Activated naive CD8-positive, alpha-beta T cell treated with anti-CD3 and anti-CD28 coated beads, Interleukin-2, amount 50 U/mL, for 16 hours (primary cell): ENCODE measurements at places on chromosomes 7 and 10.

- no peak for DNase-seq
Measured at GRCh38 chr7:1843271-1843861, 173.3 kb downstream of the ELFN1 start.

DNA sequence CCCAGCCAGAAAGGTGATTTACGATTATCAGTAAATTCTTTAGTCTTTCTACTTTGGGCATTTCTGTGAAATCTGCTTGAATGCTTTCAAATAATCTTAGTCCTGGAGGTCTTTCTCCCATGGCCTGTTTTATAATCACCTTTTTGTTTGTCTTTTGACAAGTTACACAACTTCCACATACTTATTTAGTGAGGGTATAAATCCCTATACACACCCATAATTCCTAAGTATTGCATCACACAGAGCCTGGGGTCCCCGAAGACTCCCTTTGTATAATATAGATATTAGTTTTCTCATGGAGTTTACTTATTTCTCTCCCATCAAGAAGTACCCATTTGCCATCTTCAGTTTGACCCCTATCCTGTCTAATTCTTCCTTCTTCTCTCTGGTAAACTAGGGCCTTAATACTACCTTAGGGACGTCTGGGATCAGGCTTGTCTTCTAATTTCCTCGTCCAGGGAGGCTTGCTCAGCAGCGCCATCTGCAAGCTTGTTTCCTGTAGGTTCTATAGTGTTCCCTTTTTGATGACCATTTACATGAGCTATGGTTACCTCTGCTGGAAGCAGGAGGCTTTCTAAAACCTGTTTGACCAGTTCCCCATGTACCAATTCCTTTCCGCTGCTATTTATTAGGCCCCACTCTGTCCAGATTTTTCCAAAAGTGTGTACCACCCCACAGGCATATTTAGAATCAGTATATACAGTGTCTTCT lies 8.1 kb downstream of the DNAH11 start:
- DNase-seq = no peak

GRCh38 chr10:79203833-79204232 lies 135.1 kb downstream of the ZMIZ1 start:
- DNase-seq = no peak

GRCh38 chr7:102294589-102294988 lies 7.9 kb downstream of the SH2B2 start:
- no peak for DNase-seq

GRCh38 chr10:52409928-52410327 lies 95.8 kb downstream of the DKK1 start:
- no peak for DNase-seq

- DNase-seq = no peak
Measured at GRCh38 chr7:17996442-17997223, 31.0 kb downstream of the PRPS1L1 start.

GRCh38 chr10:132496360-132497062 lies 41.1 kb upstream of the INPP5A start:
- DNase-seq = no peak

DNA sequence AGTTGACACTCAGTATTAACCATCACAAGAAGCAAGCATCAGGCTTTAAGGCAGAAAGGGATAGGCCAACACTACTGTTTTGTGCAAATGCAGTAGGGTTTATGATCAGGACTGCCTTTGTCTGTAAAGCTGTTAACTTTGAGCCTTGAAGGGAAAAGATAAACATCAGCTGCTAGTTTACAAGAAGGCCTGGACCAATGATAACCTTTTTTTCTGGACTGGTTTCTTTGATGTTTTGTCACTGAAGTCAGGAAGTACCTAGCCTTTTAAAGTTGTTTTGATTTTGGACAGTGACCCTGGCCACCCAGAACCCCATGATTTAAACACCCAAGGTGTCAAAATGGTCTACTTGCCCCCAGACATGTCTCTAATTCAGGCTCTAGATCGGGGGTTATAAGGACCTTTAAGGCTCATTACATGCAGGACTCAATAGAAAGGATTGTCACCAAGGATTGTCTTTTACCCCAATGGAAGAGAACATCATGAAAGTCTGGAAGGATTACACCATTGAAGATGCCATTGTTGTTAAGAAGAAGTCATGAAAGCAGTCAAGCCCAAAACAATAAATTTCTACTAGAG lies 50.1 kb downstream of the CROT start:
- DNase-seq = no peak

GRCh38 chr10:126210051-126210651 lies 178.1 kb downstream of the ADAM12 start:
- DNase-seq = no peak

- DNase-seq = no peak
Measured at GRCh38 chr7:157297185-157297584, 39.6 kb upstream of the DNAJB6 start.

DNA sequence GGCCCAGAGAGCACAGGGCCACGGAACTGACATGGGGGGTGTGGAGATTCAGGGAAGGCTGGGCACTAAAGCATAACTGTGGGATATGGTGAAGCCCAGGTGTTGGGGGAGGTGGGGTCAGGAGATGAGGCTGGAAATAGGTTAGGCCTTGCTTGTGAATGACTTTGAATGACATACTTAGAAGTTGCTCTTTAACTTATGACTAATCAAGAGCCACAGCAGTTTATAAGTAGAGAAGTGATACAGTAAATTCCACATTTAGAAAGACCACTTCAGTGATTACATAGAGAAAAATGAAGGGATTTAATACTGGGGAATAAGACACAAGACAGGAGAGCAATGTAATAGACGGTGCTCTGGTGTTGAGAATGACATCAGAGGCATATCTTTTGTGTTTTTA lies 120.8 kb upstream of the SEC61G start:
- no peak for DNase-seq

DNA sequence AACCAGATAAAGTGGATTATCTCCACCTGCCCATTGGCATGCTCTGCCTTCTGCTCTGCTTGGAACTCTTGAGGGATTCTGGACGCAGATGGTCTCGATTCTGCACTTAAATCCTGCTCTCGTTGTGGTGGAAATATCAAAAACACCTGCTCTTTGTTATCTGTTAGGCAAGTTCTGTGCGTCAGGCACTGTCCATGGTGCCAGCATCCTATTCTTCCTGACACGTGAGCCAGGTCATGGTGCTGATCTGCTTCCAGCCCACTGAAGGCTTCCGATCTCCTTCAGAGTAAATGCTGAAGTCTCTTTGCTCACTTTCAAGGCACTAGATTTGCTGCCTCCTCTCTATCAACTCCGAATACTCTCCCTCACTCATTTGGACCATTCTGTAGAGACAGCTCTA lies 505.6 kb downstream of the HTR7 start:
- DNase-seq = no peak
